ENCODE measurements at places on chromosomes 7 and 10. TPM values are rescaled to one million over a fixed set of nuclear protein-coding genes. Genes with fewer than 3 reads are reported as not detected.

The IGF2BP3 gene
- total RNA-seq = 72.6 TPM

The PPP1R3C gene
- total RNA-seq = 4.2 TPM

The IFIT2 gene
- 7.9 TPM for total RNA-seq

The TRIM73 gene
- 2.4 TPM for total RNA-seq

The MSMB gene
- total RNA-seq = not detected

The PDE1C gene
- total RNA-seq = 10.2 TPM

The ELN gene
- total RNA-seq = not detected

The MOGAT3 gene
- total RNA-seq = not detected

The CDC14C gene
- total RNA-seq = not detected

The DUS4L gene
- 13.1 TPM for total RNA-seq

The ADIRF gene
- total RNA-seq = not detected

The FFAR4 gene
- not detected for total RNA-seq

The THSD7A gene
- total RNA-seq = 0.20 TPM

The PPP1R3A gene
- total RNA-seq = not detected

The STEAP4 gene
- not detected for total RNA-seq

Measured in Caki2 (cell line).